ENCODE measurements at places on chromosomes 13 and 19. TPM values are rescaled to one million over a fixed set of nuclear protein-coding genes. Genes with fewer than 3 reads are reported as not detected.

The EPSTI1 gene
- total RNA-seq = 2.3 TPM

The RNF17 gene
- total RNA-seq = not detected

The CRX gene
- not detected for total RNA-seq

The ZNF135 gene
- total RNA-seq = 0.64 TPM

The DACH1 gene
- total RNA-seq = 0.51 TPM

The SIGLEC8 gene
- not detected for total RNA-seq

The KIR2DL3 gene
- total RNA-seq = not detected

The CNFN gene
- not detected for total RNA-seq

The CYP2F1 gene
- not detected for total RNA-seq

The PRODH2 gene
- total RNA-seq = not detected

The BICRA gene
- 5.7 TPM for total RNA-seq

The SRRM5 gene
- not detected for total RNA-seq

The SIAH3 gene
- total RNA-seq = not detected

The NAXD gene
- total RNA-seq = 13.7 TPM

The CEACAM3 gene
- not detected for total RNA-seq

The PRR12 gene
- total RNA-seq = 2.9 TPM

The LILRA6 gene
- not detected for total RNA-seq

The PSG3 gene
- total RNA-seq = 0.13 TPM

The AMH gene
- 0.64 TPM for total RNA-seq

The EPS8L1 gene
- 5.7 TPM for total RNA-seq

The C13orf42 gene
- not detected for total RNA-seq

The PEPD gene
- 57.6 TPM for total RNA-seq

The ZNF440 gene
- total RNA-seq = 5.9 TPM

The DUS3L gene
- 22.9 TPM for total RNA-seq

The IGFL3 gene
- not detected for total RNA-seq

The CLDN10 gene
- total RNA-seq = 1.4 TPM

The ZNF254 gene
- 10.8 TPM for total RNA-seq

The GRIN2D gene
- total RNA-seq = 0.13 TPM

The POU4F1 gene
- under 0.01 TPM for total RNA-seq

The DCT gene
- total RNA-seq = not detected

The SPC24 gene
- 31.1 TPM for total RNA-seq

The ACP7 gene
- not detected for total RNA-seq

The LGI4 gene
- not detected for total RNA-seq

The ZNF235 gene
- 5.6 TPM for total RNA-seq

The STARD13 gene
- 19.3 TPM for total RNA-seq

The ICAM4 gene
- 0.13 TPM for total RNA-seq

The ZNF888 gene
- 4.7 TPM for total RNA-seq

The ZNF333 gene
- total RNA-seq = 9.6 TPM

The SERTM1 gene
- under 0.01 TPM for total RNA-seq

The CD22 gene
- 0.13 TPM for total RNA-seq

The HSPBP1 gene
- 19.9 TPM for total RNA-seq

The KASH5 gene
- not detected for total RNA-seq

The SMIM24 gene
- total RNA-seq = not detected

The RNF225 gene
- total RNA-seq = not detected

The HOOK2 gene
- total RNA-seq = 6.2 TPM

The CFAP97D2 gene
- total RNA-seq = not detected

The ZNF430 gene
- 4.7 TPM for total RNA-seq

The FXYD1 gene
- total RNA-seq = not detected
